ENCODE measurements at places on chromosomes 5 and 9.

DNA sequence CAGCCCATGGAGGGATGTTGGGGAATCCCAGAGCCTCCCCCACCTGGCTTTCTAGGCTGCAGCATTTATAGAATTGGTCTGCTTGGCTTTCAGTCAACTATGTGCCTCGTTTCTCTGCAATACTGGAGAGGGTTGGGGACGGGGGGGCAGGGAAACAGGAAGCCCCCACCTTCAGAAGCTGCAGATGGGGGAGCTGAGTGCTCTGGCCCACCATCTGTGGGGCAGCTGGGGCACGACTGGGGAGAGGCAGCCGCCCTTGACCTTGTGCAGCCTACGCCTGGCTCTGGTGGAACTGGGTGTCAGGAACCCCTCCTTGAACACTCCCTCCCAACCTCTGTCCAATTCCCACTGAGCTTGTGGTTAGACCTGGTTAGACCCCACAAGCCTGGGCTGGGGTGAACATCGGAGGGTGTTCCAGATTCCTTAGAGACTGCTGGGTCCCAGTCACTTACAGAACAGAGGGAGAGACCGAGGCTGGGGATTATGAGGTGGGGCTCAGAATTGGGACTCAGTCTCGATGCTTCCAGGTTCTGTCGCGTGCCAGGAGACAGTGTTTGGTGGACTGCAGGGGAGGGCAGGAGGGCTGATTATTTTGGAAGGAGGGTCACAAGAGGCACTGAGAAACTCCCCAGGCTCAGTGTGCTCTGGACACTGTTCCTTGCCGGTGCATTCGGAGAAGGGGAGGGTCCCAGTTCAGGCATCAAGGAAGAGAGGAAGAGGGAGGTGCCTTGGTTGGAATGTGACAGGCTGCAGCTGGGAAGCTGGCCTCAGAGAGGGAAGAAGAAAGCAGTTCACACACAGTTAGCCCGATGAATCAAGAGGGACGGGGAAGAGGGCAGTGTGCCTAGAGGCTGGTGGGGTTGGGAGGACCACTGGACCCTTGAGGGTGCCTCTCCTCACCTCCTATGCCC, 25.6 kb downstream of the COL27A1 start:
- DNase-seq: no peak

GRCh38 chr5:61311836-61312808, 19.9 kb upstream of the ZSWIM6 start:
- DNase-seq: no peak

GRCh38 chr5:69167493-69167855, 524 bp downstream of the CCNB1 start:
- no peak for DNase-seq

DNA sequence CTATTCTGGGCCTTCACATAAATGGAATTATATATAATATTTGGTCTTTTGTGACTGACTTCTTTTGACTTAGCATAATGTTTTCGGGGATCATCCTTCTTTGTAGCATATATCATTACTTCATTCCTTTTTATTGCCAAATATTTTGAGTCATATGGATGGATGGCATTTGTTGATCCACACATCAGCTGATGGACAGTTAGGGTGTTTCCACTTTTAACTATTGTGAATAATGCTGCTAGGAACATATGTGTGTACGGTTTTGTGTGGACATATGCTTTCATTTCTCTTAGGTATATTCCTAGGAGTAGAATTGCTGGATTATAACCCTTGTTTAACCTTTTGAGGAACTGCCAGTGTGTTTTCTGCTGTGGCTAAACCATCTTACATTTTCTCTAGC, 249.6 kb downstream of the FANCC start:
- no peak for DNase-seq

DNA sequence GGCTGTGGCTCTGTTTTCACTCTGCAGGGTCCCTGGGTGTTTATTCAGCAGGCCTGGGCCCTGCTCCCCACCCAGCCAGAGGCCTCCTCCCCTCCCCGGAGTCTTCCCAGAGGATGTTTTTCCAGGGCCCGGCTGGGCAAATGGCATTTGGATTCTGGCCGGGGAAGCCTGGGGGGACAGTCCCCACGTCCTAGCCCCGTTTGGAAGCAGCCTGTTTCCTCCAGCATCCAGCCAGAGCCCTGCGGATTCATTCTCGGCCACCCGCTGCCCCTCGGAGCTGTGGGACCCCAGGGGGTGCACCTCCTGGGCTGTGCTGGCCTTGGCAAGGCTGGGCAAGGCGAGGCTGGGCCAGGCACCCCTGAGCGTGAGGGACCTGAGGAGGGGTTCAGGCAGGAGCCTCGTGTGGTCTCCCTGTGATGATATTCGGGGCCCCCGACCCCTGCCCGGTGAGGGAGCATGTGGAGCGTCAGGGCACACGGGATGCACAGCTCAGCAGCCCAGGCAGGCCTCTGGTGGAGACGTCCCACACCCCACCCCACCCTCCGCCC, 48.8 kb upstream of the EGFL7 start:
- no peak for DNase-seq

DNA sequence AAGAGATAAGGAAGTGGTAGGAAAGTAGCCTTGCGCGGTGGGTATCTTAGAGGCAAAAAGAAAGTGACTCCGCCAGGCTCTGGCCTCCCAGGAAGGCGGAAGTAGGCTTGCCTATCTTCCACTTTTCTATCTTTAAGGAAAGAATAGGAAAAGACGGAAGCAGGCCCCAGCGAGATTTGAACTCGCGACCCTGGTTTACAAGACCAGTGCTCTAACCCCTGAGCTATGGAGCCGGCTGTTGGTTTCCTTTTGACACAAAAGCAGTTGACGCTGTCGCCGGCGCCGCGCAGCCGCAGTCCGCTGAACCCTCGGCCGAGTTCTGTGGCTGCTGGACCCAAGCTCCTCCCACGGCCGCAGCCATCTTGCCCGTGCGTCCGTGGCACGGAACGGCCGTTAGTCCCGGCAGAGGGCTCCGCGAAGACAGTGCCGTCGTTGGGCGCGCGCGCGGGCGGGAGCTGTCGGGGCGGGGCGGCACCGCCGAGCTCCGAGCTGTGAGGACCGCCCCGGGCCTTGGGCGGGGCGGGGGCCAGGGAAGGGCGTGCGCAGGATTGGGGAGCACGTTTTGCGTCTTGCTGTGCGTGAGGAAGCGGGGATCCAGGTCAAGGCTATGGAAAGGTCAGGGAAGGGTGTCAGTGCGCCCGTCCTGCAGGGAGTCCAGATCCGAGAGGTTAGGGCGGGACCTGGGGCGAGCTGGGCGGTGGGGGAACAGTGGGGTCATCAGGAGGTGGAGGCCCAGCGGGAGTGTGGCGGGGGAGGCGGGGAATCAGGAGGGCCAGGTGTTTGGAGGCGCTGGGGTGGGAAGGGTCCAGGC, 13.3 kb downstream of the TRIM7 start:
- no peak for DNase-seq

DNA sequence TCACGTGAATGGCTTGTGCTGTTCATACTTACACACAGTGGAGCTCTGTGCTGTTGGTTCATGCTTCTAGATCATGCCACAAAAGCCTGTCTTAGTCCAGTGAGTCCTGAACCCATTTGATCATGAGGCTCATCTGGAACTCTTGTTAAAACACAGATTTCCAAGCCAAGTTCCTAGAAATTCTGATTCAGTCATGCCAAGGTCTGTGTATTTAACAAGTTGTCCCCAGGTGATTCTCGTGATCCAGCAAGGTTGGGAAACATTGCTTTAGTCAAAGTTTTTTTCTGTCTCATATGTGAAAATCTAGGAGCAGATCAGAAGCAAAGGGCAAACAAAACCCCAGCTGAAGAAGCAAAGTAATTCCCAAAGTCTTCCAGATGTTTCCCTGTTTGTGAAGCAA, 112.5 kb upstream of the GAS1 start:
- no peak for DNase-seq
